ENCODE measurements at places on chromosomes 13 and 19.

- no peak for DNase-seq
These were observed 317.3 kb upstream of the MAB21L1 start for GRCh38 chr13:35793823-35794222.

DNA sequence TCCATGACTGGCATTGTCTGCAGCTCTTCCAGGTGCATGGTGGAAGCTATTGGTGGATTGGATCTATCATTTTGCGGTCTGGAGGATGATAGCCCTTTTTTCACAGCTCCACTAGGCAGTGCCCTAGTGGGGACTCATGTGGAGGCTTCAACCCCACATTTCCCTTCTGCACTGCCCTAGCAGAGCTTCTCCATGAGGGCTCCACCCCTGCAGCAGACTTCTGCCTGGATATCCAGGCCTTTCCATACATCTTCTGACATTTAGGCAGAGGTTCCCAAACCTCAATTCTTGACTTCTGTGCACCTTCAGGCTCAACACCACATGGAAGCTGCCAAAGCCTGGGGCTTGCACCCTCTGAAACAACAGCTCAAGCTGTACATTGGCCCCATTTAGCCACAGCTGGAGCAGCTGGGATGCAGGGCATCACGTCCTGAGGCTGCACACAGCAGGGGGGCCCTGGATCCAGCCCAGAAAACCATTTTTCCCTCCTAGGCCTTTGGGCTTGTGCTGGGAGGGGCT is 800.2 kb upstream of the MIR17HG start:
- DNase-seq: no peak

DNA sequence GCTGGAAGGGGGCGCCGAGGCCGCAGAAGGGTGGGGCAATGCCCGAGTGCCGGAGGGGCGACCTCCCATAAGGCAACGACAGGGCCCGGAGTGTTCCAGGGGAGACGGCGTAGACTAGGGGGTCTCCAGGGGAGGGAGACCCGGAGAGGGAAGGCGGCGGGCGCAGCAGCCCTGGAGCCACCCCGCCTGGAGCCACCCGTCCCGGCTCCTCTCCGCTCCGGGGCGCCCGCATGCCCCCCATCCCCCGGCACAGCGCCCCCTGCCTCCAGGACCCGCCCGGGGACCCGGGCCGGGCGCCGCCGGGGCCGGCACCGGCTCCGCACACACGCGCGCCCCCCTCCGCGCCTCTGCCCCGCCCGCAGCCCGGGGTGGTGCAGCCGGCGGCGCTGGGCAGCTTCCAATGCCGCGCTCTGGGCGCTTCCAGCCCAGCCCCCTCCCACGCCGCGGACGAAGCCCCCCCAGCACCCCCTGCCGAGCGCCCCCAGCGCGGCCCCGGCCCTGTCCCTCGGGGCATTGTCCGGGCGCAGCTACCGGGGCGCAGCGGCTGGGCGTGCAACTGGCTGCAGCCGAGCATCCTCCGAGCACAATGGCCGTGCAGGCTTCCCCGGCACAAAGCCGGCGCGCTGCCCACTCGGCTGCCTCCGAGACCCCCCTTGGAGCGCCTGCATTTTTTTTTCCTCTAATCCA is 519 bp downstream of the PTPRS start:
- no peak for DNase-seq

DNA sequence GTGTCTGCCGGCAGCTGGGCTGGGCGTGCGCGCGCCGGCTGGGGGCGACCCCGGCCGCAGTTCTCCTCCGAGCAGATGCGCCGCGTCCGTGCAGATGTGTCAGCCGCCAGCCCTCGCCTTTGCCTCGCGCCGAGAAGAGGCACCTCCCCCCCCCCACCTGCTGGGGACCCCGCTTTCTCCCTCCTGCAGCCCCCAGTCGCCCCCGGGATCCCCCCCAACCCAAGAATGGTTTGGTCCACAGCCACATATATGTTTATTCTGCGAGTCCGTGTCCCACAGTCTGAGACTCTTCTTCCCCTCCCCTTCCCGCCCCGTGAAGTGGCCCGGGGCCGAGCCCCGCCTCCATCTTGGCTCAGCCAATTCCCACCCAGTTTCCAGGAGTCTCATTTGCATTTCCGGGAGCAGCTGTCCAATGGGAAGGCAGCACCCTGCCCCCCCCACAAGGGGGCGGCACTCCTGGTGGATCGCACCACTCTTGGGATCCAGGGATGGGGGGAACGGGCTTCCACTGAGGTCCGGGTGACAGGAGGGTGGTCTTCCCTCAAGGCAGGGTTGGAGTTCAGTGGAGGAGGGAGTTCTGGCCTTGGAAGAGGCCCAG is 8.6 kb downstream of the ISOC2 start:
- DNase-seq: no peak

Data from activated CD4-positive, CD25-positive, alpha-beta regulatory T cell (primary cell).